ENCODE measurements at places on chromosomes 6 and 20.

DNA sequence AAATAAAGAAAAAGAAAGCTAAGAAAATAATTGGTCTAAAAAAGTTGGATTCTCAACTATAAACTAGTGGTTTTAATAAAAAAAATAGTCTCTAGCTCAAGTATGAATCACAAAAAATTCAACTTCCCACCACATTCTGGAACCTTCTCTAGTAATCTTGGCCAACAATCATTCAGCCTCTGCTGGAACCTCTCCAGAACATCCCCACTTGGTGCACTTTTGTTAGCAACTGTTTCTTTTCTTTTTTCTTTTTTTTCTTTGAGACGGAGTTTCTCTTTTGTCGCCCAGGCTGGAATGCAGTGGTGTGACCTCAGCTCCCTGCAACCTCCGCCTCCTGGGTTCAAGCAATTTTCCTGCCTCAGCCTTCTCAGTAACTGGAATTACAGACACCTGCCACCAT lies 35.7 kb downstream of the TXLNB start:
- no peak for DNase-seq

DNA sequence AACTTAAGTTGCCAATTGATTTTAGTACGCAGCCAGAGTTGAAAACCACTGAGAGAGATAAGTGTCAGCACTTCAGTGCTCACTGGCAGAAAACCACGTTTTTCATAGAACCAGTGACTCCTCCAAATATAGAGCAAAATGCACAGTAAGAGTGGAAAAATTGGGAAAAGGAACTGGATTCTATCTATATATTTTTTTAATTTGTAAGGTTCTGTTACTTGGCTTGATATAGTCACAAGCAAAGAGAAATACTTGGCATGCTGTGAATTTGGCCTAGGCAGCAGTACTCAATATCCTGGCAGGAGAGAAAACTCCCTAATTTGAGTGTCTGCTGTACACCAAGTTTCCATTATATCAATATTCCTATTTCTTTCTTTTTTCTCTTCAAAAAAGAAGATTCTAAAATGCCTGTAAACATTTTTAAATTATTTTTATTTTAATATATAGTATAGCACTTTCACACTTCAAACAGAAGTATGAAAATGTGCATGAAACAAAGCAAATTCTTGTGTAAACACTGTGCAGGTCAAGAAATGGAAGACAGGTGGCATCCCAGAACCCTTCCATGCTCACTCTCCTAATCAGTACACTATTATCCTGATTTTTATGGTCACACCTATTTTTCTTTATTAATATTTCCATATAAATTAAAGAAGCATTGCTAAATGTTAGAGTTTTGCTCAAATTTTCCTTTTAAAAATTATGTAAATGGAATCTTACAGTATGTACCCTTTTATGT lies 561.8 kb upstream of the RNF217 start:
- no peak for DNase-seq

DNA sequence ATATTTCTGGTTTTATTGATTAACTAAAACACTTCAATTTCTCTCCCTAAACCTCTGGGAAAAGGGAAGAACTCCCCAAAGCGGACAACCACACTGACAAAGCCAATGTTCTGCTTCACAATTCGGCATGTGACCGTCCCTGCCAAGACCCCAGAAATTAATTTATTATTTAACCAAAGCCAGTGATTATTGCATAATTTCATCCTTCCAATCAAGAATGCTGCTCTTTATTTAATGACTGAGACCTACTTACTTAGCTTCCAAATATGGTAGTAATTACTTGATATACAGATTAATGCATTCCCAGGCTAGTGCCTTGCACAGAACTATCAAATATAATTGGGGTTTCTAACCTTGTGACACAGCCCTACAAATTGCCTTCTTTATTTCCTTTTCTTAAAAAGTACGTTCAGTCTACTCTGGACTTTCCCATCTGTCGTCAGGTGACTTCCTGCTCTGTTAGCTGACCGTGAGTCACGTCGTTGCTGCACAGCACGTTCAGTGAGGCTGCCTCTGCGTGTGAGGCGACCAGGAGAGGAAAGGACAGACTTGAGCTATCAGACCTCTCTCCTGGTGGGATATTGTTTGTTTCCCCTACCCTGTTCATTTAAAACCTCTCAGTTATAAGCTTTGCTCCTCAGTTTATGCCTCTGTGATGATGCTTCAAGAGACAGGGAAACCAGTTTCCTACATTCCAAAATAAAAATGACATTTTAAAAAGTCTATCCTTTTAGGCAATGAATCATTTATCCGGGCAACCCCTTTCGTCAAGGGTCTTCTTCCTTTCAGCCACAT lies 55.7 kb upstream of the TNFAIP3 start:
- peak; percentile 83 for DNase-seq

GRCh38 chr6:160005211-160005610 lies 36.3 kb downstream of the IGF2R start:
- DNase-seq = no peak

GRCh38 chr6:15089569-15090144 lies 156.2 kb upstream of the JARID2 start:
- DNase-seq = no peak

GRCh38 chr6:1494671-1495070 lies 105.3 kb downstream of the FOXF2 start:
- no peak for DNase-seq

DNA sequence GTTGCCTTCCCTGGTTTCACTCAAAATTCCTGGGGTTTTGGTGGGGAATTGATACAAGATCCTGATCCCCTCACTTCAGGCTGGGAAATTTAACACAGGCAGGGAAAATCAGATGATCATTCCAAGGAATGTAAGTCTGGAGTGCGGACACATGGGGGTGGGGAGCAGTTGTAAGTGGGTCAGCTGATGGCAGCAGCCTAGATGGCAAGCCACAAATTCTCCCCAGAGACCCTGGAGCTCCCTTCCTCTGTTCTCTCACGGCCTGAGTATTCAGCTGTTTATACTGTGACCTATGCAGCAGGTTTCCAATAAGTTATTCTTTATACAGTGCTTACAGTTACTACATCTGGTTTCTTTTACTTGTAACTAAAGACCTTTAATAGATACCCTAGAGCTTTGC lies 144.9 kb downstream of the SH3BGRL2 start:
- no peak for DNase-seq

GRCh38 chr6:41683273-41683522 lies 44.9 kb downstream of the MDFI start:
- no peak for DNase-seq

GRCh38 chr6:132464538-132465256 lies 48.2 kb downstream of the STX7 start:
- DNase-seq = no peak

- DNase-seq = no peak
These were observed 27.6 kb upstream of the LY86 start for GRCh38 chr6:6560909-6561308.

DNA sequence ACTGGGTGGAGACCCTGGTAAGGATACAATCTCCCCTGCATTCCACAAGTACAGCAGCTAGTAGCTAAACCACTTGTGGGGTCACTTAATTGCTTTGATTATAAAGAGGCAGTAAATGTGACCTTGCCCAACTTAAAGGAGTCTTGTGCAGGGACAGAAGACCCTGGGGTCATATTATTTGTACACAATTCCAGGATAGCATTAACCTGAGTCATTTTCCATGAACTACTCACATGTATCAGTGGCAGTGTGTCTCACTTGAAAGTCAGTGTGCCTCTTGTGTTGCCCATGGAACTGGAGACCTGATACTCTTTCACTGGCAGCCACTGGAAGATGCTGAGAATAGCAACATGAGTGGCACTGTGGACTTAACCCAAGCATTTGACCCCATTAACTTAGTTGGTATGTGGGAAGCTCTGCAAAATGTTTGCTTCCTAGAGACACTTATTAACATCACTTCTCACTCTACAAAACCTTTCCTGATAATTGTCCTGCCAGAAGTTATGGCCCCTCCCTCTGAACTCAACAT lies 28.9 kb downstream of the CLIC5 start:
- DNase-seq = no peak

- no peak for DNase-seq
These were observed 93.6 kb downstream of the SNAP91 start for GRCh38 chr6:83615025-83615999.

DNA sequence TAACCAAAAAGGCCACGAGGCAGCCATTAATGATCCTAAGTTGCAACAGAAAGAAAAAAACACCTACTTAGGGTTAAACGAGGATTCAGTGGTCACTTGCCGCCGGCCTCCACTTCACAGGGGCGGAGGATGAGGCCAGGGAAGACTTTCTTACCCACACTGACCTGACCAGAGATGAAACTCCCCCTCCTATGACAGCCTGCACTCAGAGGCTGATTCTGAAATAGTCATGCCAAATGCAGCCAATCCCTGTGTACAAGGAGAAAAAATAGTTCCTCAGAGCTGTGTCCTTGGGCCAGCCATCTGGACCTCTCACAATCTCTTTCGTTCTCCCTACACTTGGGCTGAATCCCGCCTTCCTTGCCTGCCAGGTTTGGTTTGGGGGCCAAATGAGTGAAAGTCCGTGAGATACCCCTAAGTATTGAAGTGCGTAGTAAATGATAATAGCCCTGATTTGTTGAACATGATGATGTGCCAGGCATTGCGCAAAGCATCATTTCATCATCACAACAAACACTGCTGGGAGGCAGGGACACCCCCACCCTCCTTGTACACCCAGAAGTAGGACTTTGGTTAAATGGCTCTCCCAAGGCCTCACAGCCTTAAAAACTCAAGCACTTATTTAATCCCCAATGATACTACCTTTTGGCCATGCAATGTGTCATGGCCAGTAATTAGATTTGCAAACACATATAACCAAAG lies 3.2 kb upstream of the IRF4 start:
- DNase-seq = no peak

GRCh38 chr6:69729870-69730449 lies 66.8 kb downstream of the LMBRD1 start:
- no peak for DNase-seq

DNA sequence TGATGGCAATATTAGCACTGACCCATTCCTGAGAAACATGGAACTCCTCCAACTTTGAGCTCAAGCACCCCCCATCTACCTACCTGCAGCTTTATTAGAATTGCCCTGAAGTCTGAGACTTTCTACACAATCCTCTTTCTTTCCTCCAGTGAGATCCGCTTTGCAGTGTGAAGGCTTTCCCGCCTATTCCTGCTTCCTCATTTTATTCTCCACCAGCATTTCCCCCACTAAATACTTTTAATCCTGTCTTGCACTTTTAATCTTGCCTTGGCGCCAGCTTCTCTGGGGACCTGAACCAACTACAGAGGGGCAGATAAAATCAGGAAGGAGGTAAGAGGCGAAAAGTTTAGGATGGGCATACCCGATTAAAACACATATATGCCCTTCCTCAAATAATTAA lies 178.1 kb upstream of the PRDM1 start:
- no peak for DNase-seq

- DNase-seq = no peak
These were observed 14.8 kb upstream of the MCHR2 start for GRCh38 chr6:100008857-100009256.

- DNase-seq = peak; percentile 70
These were observed at the start of gene OXT for GRCh38 chr20:3071610-3072529. Gene OXT, plus strand, starts transcription at chr20:3071620. Its CDS starts 36 bp downstream, at chr20:3071656.

Data from activated CD4-positive, alpha-beta T cell treated with anti-CD3 and anti-CD28 coated beads, Interleukin-2, amount 50 U/mL, for 48 hours (primary cell).